ENCODE measurements at places on chromosomes 1 and 21.

DNA sequence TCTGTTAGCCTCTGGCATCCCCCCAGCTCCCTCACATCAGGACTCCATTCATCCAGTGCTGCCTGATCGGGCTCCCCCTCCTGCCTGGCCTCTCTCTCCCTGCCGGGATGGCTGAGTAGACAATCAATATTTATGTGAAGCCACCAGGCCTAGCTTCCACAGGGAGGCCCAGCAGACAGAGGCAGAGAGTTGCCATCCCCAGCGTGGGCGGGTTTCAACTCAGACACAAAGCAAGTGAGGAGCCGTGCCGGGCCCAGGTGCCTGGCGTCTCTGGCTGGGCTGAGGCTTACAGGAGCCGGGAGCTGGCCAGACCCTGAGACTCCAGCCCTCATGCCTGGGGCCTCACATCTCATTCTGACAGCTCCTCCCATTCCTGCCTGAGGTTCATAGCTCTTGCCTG is 34.5 kb upstream of the ATP2B4 start:
- no peak for DNase-seq

DNA sequence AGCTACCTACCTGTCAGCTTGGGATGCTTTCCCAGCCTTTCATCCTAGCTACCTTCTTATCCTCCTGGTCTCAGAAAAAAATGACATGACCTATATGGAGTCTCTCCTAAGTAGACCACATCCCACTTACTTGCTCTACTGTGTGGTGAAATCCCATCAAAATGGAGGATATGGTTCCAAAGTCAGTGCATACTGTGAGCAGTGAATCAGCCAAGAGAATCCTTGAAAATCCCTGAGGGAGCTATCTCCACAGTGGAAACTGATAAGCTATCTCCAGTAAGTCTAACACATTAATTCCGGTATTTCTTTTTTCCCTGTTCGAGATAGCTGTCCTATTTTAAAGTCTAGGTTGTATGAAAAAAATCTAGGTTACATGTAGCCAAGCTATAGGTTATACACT is 189.7 kb downstream of the FGGY start:
- no peak for DNase-seq

DNA sequence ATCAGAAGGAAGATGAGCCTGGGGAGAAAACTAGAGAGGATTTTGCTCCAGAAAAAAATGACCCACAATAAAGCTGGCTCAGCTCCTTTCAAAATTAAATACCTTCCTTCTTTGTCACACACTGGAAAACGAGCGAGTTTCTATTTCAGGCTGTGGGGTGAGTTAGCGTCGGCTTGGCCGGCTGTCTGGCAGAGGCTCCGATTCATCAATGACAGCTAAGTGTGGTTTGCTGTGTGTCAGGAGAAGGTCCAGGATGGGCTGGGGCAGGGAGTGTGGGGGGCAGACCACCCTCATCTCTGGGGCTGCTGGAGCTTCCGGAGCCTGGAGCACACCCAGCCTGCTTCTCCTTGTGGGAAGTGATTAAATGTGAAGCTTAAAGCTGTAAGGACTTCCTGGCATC is 120.2 kb downstream of the ETS2 start:
- no peak for DNase-seq

- DNase-seq, result no peak
Observed at GRCh38 chr1:61093525-61094137, 11.3 kb downstream of the NFIA start.

DNA sequence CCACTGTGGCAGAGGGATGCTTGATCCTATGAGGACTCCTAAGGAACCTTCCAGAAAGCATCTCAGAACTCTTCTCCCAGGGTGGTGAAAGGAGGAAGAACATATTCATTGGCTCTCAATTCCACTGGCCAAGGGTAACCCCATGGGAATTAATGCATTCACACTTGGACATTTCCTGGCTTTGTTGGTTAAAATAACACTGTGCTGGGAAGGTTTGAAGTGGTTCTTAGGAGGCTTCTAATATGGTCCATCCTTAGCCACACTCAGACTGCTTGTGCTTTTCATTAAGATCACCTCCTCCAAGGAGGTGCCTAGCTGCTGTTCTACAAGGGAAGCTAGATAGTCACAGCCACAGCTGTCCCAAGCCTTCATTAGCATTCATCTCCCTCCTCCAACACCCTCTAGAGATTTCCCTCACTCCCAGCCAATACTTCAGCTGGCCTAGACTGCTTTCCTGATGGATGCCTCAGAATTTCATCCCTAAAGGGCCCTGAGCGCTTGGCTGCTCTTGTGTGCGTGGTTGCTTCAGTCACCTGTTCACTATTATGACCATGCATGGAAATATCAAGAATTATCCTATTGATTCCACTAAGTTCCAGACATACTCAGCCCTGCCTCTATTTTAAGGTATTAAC is 544.4 kb downstream of the PLPP3 start:
- no peak for DNase-seq

- DNase-seq, result no peak
Observed at GRCh38 chr1:207284209-207284897, 37.1 kb upstream of the CD55 start.

Data from GM13976 (cell line).